Stimulated activated CD8-positive, alpha-beta memory T cell treated with anti-CD3 and anti-CD28 coated beads, Interleukin-7, amount 100 ng/mL, for 1 hour (primary cell): ENCODE measurements at places on chromosomes 3 and 15.

DNA sequence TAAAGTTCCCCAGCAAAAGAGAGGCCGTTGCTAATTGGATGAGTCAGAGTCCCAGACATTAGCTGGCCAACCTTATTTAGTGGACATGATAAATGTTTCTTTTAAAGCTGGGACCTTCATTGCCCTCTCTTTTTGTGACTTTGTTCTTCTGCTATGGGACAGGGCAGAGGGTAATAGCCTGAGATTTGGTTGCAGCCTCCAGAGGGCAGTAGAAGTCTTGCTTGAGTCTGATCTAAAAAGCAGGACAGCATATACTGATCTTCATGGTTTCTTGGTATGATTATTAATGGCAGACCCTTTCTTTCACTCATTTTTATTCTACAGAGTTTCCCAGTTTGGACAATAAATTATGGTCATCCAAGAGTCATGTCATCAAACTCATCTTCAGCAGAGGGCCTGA lies 25.1 kb upstream of the ZKSCAN7 start:
- DNase-seq, result no peak

DNA sequence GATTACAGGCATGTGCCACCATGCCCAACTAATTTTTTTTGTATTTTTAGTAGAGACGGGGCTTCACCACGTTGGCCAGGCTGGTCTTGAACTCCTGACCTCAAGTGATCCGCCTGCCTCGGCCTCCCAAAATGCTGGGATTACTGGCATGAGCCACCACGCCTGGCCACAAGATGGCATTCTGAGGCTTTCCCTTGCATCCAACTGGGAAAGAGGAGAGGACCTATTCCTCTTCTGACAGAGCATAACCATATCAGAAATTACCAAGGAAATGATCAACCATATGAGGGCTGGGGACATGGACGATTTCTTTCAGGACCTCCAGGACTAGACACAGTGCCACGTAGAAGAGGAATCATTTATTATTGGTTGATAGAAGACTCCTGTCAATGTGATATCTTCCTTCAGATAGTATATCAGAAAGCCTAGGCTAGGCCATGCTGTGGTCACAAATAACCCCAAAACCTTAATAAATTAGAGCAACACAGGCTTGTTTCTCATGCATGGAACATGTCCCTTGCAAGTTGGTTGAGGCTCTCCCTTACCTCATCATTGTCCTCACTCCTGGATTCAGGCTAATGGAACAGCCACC lies 372.3 kb upstream of the IL12A start:
- DNase-seq, result no peak

DNA sequence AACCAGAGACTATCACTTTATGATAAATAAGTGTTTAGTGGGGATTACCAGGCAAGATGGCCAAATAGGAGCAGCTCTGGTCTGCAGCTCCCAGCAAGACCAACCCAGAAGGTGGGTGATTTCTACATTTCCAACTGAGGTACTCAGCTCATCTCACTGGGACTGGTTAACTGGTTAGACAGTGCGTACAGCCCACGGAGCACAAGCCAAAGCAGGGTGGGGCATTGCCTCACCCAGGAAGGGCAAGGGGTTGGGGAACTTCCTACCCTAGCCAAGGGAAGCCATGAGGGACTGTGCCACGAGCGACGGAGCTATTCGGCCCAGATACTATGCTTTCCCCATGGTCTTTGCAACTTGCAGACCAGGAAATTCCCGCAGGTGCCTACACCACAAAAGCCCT lies 171.0 kb downstream of the CTNNB1 start:
- no peak for DNase-seq

DNA sequence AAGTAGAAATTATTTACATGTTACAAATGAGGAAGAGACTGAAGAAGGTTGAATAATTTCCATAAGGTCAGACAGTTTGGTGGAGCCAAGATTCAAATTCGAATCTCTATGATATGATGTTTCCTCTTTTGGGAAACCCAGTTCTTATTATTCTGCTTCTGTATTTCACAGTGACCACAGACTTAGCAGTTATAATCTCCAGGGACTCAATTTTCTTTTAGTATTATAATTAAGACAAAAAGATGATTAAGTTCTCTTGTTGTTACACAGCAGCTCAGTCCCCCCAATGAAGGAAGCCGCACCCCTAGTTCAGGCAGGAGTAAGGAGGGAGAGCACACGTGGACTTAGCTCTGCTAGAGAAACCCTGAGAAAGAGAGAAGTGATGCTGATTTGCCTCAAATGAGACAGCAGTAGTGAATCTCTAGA lies 130.6 kb downstream of the CCNL1 start:
- no peak for DNase-seq

DNA sequence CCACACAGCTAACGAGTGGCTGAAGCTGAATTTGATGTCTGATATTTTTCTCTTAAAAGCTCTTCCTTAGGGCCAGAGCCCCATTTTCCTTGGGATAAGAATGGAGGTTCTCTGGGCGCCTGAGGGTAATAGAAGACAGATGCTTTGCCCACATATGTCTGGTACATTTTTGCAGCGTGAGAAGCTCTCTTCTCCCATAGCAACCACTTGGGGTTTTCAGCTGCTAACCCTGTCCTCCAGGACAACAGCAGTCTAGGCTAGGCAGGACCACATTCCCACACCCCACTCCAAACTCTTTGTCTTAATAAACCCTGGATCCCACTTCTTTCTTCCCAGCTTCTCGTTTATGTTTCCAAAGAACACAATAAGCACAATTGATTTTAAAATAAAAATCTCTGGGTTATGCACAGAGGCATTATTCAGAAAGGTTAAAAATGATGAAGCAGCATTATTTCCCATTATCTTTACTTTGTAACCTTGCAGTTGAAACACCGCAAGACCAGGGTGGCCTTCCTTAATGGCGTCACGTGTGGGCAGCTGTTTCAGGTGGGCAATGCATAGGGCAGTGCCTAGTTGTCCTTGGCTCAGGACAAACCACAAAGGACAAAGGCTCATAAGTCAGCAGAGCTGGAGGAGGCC lies 56.5 kb upstream of the NTRK3 start:
- no peak for DNase-seq

- no peak for DNase-seq
Measured at GRCh38 chr3:115657168-115657567, 33.9 kb downstream of the GAP43 start.

GRCh38 chr3:168570404-168571155 lies 474.9 kb upstream of the GOLIM4 start:
- no peak for DNase-seq

DNA sequence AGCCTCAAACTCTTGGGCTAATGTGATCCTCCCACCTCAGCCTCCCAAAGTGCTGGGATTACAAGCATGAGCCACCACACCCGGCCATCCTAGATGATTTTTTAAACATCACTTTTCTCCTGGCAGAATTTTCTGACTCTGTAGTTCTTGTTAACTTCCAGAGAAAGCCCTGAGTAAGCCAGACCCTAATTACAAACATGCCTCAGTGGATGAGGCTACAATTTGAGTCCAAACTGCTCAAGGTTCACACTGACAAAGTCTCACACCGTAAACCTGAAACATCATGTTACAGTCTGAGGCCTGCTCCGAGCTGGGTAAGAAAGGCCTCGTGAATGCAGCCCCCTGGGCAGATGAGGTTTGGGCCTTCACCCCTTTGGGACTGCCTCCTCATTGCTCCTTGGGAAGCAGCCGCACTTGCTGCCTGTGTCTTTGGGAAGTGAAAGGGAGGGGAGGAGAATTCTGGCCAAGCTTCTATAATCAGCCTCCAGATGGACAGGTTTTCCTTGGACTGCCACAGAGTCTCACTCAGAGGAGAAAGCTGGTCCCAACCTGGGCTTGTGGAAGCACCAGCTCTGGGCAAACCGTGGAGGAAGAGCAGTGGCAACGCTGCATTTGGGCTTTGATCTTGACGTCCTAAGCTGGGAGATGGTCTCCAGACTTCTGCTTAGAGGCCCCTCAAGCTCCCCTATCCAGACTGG lies 46.0 kb downstream of the CA12 start:
- no peak for DNase-seq

DNA sequence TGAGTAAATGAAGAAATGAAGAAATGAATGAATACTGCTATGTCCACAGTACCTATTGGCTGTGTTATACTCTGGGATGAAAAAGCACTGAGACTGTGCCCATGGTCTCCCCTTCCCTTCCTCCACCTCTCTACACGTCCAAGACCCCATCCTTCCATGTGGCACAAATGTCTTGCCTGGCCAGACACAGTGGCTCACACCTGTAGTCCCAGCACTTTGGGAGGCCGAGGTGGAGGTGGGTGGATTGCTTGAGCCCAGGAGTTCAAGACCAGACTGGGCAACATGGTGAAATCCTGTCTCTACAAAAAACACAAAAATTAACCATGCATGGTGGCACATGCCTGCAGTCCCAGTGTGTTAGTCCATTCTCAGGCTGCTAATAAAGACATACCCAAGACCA lies 200.1 kb downstream of the FAM43A start:
- DNase-seq, result no peak

DNA sequence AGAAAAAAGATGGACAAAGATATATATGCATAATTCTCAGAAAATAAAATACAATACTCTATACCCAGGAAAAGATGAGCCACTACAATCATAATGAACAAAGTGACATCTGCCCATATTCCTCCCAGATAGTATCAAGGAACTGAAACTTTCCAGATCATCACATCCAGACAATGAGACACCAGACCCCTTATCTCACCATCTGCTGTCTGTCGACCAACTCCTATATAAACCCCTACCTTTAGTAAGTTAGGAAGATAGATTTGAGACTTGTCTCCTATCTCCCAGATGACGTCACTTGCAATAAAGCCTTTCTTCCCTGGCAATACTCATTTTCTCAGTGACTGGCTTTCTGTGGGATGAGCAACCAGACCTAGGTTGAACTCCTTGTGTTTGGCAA lies 1071.6 kb downstream of the PLOD2 start:
- no peak for DNase-seq

DNA sequence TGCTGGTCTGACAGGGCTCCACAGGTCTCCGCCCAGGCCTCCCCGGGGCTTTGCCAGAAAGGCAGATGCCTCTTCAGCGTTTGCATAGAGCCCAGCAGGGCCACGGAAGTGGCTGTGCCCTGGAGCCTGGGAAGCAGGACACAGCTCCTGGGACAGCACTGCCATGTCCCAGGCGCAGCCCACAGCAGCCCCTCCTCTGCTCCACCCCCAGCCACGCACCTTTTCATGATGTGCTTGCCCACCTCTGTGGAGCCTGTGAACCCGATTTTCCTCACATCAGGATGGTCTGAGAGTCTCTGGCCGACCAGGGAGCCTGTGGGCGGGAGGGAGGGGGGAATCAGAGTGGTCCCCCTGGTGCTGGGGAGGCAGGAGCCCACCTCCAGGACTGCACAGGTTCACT lies 33.9 kb upstream of the SLC41A3 start:
- no peak for DNase-seq

- no peak for DNase-seq
Measured at GRCh38 chr15:55366981-55367380, 41.2 kb downstream of the CCPG1 start.

- no peak for DNase-seq
Measured at GRCh38 chr15:66629817-66630576, 64.2 kb upstream of the LCTL start.

GRCh38 chr3:38542401-38543298 lies 46.5 kb downstream of the EXOG start:
- DNase-seq, result no peak

GRCh38 chr3:14481646-14482036 lies 58.5 kb downstream of the GRIP2 start:
- DNase-seq, result no peak

DNA sequence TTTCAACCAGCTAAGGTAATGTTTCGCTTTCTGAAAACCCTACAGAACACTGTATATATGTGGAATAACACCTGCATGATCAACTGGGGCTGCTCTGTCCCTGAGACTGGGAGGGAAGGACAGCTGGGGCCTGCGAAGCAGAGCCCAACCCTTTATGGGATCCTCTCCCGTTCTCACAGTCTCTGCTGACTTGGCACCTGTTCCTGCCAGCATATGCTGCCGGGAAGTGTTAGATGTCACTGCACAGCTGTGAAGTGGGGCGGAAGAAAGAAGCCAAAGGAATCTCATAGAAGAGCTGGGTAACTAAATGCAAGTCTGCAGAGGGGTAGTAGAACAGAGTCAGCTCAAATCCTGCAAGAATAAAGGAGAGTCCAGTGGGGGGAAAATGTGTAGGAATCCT lies 29.6 kb downstream of the LRRC3B start:
- DNase-seq, result no peak

- no peak for DNase-seq
Measured at GRCh38 chr3:187021748-187022402, 91.5 kb downstream of the ST6GAL1 start.

DNA sequence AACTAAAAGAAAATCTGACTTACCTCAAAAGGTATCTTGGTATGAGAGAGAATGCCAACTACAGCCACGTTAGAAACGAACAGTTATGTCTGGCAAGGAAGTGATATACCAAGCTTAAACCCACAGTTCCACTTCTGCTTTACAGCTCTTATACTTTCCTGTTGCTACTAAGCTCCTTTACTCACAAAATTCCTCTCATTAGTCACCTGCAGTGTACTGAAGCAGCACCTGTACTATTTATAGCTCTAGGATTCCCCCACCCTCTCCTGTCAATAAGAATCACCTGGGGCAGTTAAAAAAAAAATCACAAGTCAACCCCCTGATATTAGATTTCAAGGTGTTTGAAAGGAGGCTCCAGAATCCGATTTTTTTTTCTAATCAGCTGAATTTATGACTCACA lies 2.9 kb upstream of the TMEM266 start:
- DNase-seq, result no peak

DNA sequence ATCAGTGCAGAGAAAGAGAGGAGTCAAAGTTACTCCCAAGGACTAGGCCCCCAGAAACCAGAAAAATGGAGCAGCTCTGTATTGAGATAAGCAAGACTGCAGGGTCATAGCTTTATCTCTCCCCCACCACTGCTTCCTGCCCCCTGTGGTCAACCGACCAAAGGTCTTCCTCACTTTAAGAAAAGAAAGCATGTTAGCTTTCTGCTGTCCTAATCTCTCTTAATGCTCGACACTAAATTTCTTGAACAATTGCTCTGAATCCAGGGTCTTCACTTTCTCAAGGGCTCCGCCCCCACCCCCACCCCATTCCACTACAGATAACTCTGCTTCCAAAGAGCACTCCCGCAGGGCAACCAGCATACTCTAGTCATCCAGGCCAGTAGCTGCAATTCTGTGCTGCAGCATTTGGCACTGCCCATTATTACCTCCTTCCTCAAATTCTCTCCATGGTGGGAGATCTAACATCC lies 31.9 kb downstream of the TNIK start:
- DNase-seq, result no peak

GRCh38 chr15:42151141-42151561 lies 5.3 kb downstream of the PLA2G4F start:
- no peak for DNase-seq

DNA sequence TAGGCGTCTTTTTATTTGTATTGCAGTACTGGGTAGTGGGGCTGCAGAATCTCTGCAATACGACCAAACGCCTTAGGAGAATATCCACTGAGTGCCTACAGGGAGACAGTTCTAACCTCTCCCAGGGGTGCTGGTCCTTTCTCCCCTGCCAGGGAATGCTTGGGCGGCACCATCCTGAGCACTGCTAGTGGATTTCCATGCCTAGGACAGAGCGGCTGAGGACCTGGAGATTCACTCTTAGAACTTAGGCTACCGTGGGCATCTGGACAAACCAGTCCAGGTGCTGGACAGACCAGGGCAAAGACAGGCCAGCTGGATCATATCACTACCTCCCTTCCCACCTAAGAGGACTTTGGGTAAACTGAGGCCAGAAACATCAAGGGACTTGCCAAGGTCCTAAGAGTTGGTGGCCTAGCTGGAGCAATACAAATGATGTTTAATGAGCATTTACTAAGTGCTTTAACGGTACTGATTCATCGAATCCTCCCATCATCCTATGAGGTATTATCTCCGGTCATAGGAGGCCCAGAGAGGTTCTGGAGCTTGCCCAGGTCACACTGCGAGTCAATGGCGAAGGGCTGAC lies 902 bp downstream of the TMEM44 start:
- no peak for DNase-seq

GRCh38 chr3:122377975-122378374 lies 5.1 kb downstream of the MIX23 start:
- no peak for DNase-seq
